Globus pallidus (tissue), 1 donor: ENCODE measurements at places on chromosomes 7 and 10.
A peak's percentile ranks its signal among the peaks of the same experiment; 100 is the strongest.

GRCh38 chr10:25017154-25017590, 760 bp downstream of the THNSL1 start:
- DNase-seq = no peak

DNA sequence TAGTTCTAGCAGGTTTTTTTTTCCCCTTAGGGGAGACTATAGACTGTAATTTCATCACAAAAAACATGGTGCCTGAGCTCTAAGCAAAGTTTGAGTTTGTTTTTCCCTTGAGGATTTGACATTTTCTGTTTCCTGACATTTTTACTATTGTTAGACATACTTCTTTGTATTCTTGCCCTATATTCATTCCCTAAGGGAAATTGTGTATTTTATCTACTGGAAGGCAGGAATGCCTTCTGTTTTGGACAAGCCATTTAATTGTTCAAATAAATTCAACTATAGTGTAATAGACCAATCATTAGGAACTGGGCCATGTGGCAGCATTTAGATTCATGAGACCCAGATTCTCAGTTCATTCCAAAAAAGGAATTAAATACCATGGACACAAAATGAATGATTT, 335.0 kb downstream of the EXOC4 start:
- DNase-seq = no peak

DNA sequence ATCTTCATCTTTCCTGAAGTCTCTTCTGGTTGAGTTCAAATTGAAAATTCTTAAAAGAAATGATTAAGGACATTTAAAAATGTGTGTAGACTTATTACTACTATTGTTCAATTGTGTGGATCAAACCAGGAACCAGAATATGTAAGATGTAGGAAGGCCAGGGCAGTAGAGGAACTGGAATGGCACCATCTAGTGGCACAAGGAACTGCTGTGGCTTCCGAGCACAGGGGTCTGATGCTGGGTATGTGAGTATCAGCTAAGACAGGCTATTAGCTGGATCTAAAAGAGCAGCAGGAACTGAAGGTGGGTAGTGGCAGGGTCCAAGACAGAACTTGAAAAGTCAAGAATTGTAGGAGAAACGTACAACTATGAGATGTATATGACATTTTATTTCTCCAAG, 247.3 kb downstream of the SEMA3A start:
- DNase-seq = peak; percentile 58

- no peak for DNase-seq
Observed at GRCh38 chr7:290554-291372, 793 bp downstream of the FOXL3 start.

- DNase-seq = no peak
Observed at GRCh38 chr7:50607524-50608125, 42.4 kb upstream of the DDC start.

- no peak for DNase-seq
Observed at GRCh38 chr7:149830997-149831740, 7.0 kb upstream of the ZNF862 start.
